ENCODE measurements at places on chromosomes 6 and 20.

GRCh38 chr6:102717252-102717651 lies 1323.7 kb downstream of the GRIK2 start:
- no peak for DNase-seq

- no peak for DNase-seq
Measured at GRCh38 chr6:165545806-165546205, 117.2 kb downstream of the PDE10A start.

DNA sequence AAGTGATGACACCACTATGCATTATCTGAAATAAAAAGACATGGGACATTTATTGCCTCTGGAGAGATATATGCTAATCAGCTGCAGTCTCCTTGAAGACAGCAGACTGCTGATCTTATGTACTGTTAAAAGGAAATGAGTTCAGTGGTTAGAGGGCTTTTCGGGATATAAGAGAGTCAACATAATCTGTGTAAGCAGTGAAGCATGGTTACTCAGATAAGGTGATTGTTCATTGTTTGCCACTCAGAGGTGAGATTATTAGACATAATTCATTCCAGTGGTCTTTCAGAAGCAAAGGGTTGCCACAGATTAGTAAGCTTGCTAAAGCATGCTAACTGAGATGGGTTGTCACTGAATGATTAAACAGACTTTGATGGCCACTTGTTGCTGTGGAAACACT lies 1450.7 kb upstream of the ADGRB3 start:
- no peak for DNase-seq

GRCh38 chr6:73768558-73768957 lies 72.6 kb downstream of the CD109 start:
- no peak for DNase-seq

- no peak for DNase-seq
Measured at GRCh38 chr6:74731204-74731603, 474.6 kb downstream of the COL12A1 start.

- DNase-seq: no peak
Measured at GRCh38 chr6:40988634-40989033, 50.4 kb downstream of the UNC5CL start.

DNA sequence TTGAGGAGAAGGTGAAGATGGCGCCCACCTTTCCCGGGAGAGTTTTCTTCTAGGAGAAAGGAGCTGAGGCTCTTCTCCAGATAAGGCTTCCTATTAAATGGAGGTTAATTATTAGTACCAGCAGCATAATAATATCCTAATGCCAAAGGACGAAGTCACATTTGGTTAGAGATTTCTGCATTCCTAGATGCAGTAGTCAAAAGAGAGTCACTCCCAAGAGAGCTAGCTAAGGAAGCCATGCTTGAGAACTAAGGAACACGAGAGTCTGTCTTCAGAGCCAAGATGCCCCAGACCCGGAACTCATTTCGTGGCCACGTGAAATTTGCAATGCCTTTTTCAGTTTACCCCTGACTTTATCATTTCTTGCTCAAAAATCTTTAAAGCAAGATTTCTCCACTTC lies 132.7 kb downstream of the TSHZ2 start:
- no peak for DNase-seq

DNA sequence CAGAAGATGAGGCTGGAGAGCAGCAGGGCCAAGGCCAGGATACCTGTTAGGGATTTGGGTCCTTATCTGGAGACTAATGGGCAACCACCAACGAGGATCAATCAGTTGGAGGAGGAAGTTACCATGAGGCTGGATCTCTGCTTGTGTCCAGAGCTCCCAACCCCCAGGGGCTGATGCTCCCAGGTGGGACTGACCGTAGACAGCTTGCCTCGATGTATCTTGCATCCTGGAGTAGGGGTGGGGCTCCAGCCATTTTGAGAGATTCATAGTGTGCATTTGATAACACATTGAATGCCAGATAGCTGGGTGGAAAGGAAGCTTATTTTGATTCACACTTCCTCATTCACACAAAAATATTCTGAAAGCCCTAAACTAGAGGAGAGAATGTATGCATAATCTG lies 4.6 kb upstream of the RFPL4B start:
- DNase-seq: no peak

DNA sequence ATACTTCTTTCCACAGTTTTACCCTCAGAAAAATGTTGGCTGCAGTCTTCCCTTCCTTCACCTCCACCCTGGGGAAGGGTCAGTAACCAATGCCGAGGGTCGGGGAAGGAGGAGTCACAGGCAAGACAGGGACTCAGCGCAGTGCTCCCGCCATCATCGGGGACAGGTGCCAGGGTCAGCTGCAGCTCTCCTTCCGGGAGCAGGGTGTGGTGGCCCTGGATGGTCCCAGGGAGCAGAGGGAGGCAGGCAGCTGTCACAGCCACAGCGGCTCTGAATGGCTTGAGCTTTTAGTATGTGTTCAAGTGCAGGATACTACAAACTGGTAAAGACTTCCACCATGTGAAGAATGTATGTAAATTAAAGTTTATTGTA lies 26.0 kb upstream of the PI16 start:
- DNase-seq: no peak

GRCh38 chr20:18496042-18496441 lies 983 bp downstream of the RBBP9 start:
- DNase-seq: no peak

DNA sequence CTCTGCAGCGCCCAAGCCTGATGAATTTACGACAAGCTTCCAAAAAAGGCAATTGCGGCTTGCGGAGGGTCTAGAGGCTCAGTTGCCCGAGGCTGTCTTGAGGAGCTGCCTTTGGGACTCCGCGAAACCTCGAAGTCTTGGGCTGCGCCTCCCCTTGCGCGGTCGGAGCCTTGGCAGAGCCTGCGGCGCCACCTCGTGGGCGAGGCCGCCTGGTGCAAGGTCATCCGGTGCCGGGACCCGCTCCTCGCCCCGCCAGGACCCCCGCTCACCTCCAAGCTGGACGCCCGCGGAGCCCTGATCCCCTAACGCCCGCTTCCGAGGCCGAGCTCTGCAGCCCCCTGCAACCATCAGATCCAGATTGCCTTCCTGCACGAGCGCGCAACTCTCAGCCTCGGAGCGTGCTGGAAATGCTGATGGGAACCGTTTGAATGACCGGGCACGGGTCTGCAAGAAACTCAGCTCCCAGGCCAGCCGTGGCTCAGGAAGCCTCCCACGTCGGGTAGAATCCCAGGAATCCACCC lies 14.9 kb upstream of the FAM210B start:
- peak; percentile 54 for DNase-seq

DNA sequence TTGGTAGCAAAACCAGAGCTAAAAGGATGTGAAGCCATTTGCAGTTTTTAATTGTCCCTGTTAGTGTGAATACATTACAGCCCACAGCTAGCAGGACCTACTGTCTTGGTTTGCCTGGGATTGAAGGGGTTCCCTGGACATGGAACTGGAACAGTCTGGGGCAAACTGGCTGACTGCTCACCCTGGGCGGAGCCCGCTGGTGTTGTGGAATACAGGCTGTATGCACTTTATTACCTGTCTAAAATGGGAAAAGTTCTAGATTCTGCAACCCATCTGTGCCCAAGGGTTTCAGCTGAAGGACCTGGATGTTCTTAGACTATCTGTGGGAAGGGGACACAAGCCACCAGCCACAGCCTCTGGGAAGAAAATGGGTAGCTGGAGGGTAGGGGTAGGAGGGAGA lies 12.2 kb upstream of the CDKN1A start:
- no peak for DNase-seq

- no peak for DNase-seq
Measured at GRCh38 chr20:3727401-3728021, 5.0 kb upstream of the HSPA12B start.

- DNase-seq: no peak
Measured at GRCh38 chr20:45935416-45936046, 1.0 kb downstream of the PCIF1 start.

DNA sequence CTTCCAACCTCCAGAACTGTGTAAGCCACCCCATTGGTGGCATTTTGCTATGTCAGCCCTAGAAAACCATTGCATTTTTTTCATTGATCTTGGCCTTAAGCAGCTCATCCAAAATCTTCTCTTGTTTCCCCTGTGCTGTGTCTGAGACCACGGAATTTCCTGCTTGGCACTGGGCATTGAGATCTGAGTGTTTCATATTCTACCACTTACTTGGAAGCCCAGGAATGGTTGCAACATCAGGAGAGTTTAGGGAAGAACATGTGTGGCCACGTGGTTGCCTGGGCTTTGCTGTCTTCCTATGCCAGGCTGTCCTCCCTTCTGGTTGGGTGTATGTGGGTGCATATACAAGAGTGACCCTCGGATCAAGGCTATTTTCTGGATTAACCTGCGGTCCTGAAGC lies 139.3 kb upstream of the PMEPA1 start:
- DNase-seq: no peak

DNA sequence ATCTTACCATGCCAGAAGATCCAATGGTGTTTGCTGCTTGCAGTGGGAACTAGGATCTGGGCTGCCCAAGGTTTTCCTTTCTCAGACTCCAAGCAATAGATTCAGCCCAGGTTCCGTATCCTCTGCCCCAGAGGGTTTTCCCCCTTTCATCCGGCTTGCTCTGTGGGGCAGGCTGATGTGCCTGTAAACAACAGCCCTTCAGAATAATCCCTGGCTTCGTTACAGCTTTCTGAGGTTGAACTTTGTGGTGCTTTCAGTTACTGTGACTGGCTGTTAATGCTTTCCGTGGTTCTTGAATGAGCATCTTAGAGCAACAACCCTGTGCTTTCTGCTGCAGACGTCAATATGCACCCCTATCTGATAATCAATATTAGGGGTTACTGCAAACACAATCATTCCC lies 400.4 kb downstream of the BTBD3 start:
- no peak for DNase-seq

DNA sequence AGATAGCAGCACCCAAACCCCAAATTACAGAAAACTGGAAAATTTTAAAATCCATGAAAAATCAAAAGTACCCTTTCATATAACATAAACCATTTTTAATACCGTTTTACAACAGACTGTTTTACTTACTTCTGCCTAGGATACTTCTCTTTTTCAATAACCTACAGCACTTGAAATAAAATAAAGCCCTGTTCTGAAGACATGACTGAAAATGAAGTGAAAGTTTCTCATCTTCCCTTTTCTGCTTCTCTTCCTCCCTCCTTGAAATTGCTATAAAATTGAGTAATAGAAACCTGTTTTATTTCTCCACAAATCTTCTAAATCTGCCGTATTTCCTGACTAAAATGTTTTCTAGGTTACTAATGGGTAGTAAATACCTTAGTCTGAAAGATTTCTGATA lies 20.3 kb downstream of the MMS22L start:
- DNase-seq: no peak

DNA sequence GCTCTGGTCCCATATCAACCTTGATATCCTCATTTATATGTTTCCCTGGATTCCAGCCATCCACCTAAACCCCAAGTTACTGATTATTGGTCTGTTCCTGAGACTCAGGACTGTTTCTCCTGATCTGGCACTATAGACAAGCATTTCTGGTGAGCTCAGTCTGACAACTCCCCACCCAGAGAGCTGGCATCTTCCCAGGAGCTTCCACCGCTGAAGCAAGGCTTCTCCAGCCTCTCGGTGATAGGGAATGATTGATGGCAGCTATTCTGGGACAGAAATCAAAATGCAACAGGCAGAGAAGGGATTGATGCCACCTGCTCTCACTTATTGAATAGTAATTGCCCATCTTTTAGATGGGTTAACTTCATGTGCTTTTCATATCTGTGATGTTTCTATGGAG lies 169.7 kb upstream of the GGTLC1 start:
- DNase-seq: no peak

DNA sequence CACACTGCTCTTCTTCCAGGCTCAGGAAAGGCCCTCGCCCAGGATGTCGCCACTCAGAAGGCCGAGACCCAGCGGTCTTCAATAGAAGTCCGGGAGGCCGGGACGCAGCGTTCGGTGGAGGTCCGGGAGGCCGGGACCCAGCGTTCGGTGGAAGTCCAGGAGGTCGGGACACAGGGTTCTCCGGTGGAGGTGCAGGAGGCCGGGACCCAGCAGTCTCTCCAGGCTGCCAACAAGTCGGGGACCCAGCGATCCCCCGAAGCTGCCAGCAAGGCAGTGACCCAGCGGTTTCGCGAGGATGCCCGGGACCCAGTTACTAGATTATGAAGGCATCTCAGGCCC lies 1.0 kb downstream of the KHDC3L start:
- DNase-seq: no peak

DNA sequence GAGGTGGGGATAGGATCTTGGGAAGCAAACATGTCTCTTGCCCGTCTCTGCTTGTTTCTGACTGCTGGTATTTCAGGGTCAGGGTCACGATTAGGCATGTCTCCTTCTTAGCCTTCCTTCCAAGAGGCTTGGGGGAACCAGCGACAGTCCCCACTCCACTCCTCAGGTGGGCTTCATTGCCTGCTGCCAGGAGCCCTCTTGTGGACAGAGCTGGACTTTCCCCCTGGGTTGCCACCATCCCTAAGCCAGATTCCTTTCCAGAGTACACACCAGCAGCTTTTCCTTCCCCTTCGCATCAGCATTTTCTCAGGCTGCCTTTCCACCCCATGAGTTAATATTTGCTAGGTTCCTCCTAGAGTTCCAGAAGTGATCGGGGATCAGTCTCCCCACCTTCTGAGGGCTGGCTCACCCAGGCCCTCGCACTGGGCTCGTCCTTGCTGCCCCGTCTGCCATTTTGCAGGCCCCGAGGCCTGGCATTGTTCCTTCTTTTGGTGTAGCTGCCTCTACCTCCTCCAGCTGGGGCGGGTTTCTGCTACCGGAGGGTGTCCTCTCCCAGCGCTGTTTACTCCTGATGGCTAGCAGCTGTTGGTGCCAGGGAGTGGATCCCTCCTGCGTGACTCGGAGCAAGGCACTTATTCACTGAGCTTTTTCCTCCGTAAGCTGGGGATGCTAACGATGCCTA lies 8.8 kb upstream of the C20orf144 start:
- DNase-seq: no peak

DNA sequence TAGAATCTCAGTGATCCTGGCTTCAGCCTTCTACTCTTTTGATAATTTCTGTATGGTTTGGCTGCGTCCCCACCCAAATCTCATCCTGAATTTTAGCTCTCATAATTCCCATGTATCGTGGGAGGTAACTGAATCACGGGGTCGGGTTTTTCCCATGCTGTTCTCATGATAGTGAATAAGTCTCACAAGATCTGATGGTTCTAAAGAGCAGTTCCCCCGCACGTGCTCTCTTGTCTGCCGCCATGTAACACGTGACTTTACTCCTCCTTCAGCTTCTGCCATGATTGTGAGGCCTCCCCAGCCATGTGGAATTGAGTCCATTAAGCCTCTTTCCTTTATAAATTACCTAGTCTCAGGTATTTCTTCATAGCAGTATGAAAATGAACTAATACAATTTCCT lies 507.2 kb downstream of the CDH26 start:
- DNase-seq: no peak

Measured in natural killer cell (primary cell).